Activated CD8-positive, alpha-beta memory T cell treated with anti-CD3 and anti-CD28 coated beads for 1 hour (primary cell): ENCODE measurements at places on chromosomes 2 and 18.
A peak's percentile ranks its signal among the peaks of the same experiment; 100 is the strongest.

GRCh38 chr2:192038110-192038509 is 156.6 kb downstream of the TMEFF2 start:
- DNase-seq = no peak

GRCh38 chr2:96241900-96242611 is 23.7 kb downstream of the TMEM127 start:
- DNase-seq = no peak

GRCh38 chr2:220075835-220076234 is 448.4 kb downstream of the SLC4A3 start:
- DNase-seq = no peak

DNA sequence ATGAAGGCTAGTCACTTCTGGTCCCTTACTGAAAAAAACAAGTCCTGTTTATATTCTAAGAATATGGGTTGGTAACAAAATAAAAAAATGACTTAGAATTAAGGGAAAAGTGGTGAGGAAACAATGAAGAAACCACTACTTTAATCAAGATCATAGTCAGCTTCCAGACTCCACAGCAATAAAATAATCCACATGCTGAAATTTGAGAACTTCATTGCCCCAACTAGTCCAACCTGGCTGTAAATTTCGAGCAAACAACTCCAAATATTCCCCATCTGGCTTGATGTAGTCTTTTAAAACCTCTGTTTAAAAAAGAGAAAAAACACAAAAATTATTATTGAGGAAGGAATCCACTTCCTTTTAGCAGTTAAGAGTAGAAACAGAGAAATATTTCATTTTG is 32.5 kb downstream of the METTL4 start:
- DNase-seq = no peak

- DNase-seq = no peak
These were observed 15.7 kb downstream of the CTDP1 start for GRCh38 chr18:79695269-79695668.

GRCh38 chr2:148486655-148487054 is 157.9 kb upstream of the EPC2 start:
- no peak for DNase-seq

DNA sequence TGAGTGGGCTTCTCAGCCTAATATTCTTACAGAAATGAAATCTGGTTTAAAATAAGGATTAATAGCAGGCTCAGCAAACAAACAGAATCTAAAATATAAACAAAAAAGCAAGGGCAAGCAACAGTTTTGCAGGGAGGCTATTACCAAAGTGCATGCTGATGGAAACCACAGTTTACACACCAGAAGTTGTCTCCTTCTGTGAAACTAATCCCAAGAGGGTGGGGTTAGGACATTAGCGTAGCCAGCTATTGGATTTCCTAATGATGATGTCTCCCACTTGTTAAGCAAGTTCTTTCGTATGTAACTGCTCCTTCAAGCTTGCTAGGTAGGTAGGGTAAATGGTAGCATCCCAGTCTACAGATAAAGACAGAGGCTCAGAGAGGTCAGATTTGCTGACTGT is 65.0 kb upstream of the TSPYL6 start:
- no peak for DNase-seq

DNA sequence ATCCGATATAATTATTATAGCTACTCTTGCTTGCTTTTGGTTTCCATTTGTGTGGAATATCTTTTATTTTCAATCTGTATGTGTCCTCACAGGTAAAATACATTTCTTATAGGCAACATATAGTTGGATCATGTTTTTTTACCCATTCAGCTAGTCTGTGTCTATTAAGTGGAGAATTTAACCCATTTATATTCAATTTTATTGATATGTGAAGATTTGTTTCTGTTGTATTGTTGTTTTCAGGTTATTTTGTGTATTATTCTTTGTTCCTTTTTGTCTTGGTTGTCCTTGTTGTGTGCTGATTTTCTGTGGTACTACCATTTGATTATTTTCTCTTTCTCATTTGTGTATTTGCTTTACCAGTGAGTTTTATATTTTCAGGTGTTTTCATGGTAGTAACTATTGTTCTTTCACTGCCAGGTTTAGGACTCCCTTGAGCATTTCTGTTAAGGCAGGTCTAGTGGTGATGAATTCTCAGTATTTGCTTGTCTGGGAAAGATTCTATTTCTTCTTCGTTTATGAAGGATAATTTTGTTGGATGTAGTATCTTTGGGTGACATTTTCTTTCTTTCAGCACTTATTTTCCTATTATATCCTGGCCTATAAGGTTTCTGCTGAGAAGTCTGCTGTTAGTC is 95.4 kb downstream of the ANKRD12 start:
- DNase-seq = no peak

GRCh38 chr2:222452422-222452950 is 28.1 kb downstream of the SGPP2 start:
- DNase-seq = no peak

DNA sequence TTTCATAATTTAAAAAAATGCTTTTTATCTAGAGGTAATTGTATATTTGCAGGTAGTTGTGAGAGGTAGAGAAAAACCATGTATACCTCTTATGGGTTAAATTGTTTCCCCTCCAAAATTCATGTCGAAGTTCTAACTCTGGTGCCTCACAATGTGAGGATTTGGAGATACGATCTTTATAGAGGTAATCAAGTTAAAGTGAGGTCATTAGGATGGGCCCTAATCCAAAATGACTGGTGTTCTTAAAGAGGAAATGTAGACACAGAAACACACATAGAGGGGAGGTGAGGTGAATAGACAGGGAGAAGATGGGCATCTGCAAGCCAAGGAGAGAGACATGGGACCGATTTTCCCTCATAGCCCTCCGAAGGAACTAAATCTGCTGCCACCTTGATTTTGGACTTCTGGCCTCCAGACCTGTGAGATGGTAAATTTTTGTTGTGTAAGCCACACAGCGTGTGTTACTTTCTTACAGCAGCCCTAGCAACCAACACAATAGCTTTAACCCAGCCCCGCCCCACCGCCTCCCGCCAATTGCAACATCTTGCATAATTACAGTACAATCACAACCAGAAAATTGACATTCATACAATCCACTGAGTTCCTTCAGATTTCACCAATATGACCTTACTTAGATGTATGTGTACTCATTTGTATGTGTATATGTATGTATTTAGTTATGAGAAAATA is 208.9 kb downstream of the MIB1 start:
- DNase-seq = no peak

DNA sequence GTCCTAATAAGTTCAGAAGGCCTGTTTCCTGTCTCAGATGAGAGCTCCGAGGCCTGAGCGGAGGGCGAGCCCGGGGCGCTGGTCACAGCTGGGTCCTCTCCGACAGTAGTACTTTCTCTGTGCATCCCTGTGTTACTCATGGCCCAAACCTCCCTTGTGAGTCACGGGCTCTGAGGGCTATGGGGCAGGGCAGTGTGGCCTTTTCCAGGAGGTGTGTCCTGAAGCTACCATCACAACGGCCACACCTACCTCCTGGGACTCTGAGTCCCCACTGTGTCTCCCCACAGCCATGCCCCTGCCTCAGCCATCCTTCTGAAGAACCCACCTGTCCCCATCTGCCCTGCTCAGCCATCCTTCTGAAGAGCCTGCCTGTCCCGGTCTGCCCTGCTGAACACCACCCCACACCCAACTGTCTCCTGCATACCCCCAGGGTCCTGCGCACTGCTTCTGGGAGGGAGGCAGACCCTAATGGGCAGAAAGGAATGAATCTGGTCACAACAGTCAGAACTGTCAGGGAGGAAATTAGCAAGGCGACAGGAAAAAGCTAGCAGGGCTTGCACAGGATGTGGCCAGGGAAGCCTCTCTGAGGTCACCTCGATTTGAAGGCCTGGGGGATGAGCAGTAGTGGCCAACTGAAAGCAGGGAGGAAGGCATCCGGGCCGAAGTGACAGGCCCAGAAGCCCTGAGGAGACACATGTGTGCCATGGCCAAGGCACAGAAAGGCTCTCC is 145.4 kb upstream of the RIOK3 start:
- DNase-seq = no peak

DNA sequence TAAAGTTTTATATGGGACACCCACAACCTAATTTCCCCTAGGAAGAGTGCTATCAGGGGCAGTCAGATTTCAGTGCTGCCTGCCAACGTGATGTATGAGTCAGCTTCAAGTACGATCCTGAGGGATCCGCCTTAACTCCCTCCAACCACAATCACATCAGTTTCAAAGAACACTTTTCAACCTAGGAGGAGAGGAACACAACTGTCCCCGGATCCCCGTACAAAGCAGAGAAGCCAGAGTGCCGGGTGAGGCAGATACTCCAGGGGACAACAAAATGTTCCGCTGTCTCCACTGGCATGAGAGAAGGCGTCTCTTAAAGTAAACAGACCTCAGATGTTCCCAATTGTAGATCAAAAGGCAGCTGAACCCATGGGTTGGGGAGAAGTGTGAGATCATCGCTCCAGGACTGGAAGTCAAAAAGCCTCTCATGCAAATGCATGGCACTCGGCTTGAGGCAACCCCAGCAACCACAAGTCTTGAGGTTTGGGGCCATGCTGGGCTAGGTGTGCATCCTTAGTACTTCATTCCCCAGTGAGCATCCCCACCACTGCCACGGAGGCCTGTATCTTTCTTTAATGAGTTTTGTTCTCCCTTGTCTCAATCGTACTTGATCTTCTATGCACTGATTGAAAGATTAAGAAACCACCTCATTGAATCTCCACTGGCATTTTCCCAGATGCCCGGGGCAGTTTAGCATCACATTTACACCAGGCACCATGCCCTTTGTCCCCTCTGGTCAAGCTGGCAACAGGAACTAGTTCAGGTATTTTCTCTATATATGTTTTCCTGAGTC is 91.0 kb upstream of the CCBE1 start:
- no peak for DNase-seq

DNA sequence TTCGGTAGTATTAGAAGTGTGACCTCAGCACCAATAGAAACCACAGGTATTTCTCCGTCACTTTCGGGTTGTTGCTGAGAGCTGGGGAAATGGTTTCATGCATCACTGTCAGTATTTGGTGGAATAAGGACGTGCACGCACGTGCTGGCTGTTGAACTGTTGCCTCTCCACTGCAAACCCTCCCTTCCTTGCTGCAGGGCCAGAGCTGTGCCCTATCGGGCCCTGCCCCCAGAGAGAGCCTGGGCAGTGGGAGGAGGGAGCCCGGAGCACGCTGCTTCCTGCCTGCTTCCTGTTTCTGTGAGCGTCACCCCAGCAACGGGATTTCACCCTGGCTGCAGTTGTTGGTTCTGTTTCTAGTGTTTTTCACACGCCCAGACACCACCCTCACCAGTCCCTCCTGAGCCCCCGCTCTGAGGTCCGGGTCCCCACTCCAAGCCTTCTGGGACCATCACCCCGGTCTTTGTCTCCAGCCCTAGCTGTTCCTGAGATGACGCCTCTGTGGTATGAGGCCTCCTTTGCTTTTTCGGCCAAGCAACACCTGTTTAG is 47.4 kb downstream of the LRRFIP1 start:
- DNase-seq = peak; percentile 70

GRCh38 chr2:227862227-227862740 is 9.1 kb upstream of the DAW1 start:
- no peak for DNase-seq

- no peak for DNase-seq
These were observed 85.9 kb downstream of the SH3BP4 start for GRCh38 chr2:235037604-235038166.

- DNase-seq = no peak
These were observed 13.0 kb downstream of the IL18R1 start for GRCh38 chr2:102368461-102369109.

DNA sequence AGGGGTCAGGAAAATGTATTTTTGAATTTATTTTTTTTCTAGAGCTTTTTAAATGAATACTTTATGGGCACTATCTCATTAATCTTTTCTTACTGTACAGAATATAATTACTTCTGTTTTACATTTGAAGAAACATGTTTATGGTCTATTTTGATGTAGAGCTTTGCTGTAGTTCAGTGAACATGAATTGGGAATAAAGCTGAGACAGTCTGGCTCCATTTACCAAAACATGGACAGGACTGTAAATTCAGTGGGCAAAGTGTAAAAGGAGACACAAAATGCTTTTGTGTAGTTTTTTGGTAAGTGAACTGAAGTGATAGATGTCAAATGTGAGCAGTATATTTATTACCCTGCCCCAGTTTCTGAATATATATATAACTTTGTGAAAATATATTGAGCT is 1298.8 kb upstream of the NXPH2 start:
- DNase-seq = no peak

- DNase-seq = no peak
These were observed 111.8 kb downstream of the TTC27 start for GRCh38 chr2:32739664-32740063.

DNA sequence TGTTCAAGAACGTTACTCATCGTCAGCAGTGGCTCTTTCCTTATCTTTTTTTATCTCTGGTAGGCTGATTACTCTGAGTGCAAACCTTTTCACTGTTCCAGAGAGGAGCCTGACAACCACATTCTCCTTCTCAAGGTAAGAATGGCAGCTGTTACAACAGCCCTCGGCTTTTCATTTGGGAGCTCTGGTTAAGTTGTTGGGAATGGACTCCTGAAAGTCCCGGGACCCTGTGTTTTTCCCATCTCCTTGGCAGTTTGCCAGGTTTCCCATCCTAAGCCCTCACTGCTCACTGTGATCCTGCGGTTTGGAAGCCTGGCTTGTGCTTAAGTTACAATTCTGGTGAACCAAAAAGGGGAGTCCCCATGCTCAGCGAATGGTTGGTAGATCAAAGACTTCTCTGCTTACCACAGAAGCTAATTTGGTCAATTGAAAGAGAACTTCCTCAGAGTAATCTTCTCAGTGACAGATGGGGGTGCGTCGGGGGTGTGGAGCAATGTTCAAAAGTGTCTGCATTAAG is 122.3 kb downstream of the LYPD6B start:
- DNase-seq = peak; percentile 1

DNA sequence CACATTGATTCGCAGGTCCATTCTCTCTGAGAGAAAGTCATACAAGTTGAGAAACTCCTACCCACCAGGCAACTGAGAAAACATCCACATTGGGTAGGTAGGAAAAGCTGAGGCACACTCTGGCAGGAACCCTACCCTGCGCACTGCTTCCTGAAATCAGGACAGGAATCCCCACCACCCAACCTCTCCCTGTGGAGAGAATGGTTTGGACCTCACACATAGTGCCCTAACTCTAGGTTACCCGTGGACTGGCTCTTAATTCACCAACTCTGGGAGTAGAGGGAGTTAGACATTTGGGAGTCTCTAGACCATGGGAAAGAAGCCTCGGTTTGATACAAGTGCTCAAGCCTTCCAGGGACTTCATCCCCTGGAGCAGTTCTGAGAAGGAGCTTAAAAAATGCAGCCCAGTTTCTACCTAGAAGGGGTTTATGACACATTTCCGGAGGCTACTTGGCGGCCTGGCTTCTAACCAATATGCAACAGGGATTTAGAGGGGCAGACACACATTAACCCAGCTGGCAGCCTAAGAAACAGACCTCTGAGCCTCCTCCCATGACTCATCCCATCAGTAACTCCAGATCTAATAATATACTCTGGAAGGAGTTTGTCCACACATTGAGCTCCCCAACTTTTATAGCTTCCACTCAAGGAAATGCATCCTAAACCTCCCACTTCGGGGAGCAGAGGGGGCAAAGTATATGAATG is 136.7 kb downstream of the EML6 start:
- no peak for DNase-seq

- DNase-seq = no peak
These were observed 53.1 kb upstream of the ZEB2 start for GRCh38 chr2:144572977-144573376.

- no peak for DNase-seq
These were observed 33.0 kb downstream of the COL5A2 start for GRCh38 chr2:189146553-189146952.
